ENCODE measurements at places on chromosomes 13 and 19.

GRCh38 chr13:30276178-30276577, 31.2 kb downstream of the KATNAL1 start:
- DNase-seq = no peak

DNA sequence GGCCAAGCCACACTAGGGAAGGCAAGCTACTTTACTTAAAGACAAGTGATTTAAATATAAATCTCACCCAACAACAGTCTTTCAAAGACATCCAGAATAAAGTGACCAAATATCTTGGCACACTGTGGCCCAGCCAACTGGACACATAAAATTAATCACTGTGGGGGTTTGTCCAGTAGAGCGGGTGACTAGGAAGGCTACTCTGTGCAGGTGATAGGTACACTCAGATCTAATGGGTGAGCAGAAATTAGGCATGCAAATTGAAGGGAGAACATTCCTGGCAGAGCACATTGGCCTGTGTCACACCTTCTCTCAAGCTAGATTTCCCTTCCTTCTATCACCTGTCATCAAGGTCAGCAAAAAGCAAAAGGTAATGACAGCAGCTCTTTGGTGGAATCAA, 23.4 kb upstream of the CYSLTR2 start:
- DNase-seq = no peak

DNA sequence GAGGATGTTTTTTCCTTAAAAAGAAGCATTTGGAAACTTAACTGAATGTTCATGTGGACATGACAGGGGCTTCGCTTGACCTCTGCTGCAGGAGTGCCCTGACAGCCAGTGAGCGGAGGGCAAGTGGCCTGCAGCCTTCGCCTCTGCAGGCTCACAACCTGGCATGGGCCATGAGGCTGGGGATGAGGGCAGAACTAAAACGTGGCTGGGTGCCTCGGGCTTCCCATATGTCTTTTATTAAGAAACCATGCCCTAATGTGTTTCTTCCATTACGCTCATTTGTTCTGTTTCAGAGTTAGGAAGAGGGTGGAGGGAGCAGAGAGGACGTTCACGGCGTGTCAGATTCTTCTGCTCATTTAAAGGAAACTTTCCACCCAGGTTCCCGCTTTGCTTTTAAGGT, 2.9 kb downstream of the ARHGEF7 start:
- DNase-seq = no peak

GRCh38 chr13:77511552-77511951, 24.0 kb upstream of the SCEL start:
- no peak for DNase-seq

DNA sequence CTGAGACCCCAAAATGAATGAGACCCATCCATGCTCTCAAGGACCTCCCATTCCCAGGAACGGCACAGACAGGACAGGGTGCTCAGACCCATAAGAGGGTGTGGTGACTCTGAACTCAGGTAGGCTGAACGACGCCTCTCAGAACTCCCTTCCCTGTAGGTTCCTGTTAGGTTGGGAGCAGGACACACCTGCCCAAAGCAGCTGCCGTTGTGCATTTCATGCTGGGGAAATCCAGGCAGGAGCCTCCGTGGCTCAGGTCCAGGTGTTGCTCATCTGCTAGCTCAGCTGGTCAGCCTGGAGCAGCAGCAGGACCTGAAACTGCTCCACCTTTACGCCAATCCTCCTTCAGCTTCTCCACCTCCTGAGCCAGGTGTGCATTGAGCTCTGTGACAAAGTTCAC, 19.1 kb upstream of the TEX101 start:
- DNase-seq = no peak

GRCh38 chr13:94317063-94317491, 162.4 kb downstream of the DCT start:
- DNase-seq = no peak

GRCh38 chr13:46712524-46712923, 84.4 kb downstream of the ESD start:
- DNase-seq = no peak

DNA sequence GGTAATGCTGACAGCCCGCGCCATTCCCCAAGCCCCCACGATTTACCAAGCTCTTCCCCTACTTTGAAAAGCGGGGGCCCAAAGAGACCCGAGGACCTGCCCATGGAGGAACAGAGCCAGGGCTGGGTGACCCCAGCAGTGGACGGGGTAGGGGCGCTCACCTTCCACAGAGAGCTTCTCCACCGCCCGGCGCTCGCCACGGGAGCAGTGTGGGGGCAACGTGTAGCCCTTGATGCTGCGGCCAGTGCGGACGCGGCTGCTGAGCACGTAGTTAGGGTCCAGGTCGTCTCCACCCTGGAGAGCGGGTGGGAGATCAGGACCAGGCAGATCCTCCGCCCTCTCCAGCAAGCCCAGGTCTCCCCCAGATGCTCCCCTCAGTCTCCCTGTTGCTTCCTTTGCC, 7.4 kb downstream of the CKM start:
- DNase-seq = no peak

GRCh38 chr19:21698215-21698614, 69.2 kb downstream of the ZNF100 start:
- DNase-seq = no peak

GRCh38 chr19:33670398-33670797, 48.6 kb downstream of the CHST8 start:
- DNase-seq = no peak

GRCh38 chr13:32277839-32278238, 37.3 kb downstream of the ZAR1L start:
- no peak for DNase-seq

DNA sequence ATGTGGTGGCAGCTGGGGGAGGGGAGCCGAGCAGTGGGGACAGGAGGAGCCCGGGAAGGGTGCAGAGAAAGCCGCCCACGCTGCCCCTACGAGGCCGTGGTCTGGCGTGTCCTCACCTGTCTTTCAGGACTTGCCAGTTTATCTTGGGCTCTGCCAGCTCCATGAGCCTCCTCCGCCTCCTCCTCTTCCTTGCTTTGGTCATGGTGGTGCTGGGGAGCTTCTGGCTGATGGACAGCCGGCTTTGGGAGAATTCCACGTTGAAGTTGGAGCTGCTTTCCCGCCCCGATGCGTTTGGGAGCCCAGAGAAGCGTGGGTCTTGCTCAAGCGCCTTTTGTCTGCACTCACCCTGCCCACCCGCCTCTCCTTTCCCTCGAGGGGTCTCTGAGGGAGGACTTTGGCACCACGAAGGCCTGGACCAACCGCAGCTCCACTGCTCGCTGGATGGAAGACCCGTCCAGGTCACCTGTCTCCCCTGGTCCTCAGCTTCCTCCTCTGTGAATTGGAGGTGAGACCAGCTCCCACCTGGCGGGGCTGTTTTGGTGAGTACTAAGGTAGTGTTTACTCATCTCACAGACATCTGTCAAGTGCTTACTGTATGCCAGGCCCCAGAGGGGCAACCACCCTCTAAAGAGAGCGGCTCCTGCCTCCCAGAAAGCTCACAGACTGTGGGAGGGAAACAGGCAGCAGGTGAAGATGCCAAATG, 29.7 kb upstream of the MIER2 start:
- DNase-seq = no peak

DNA sequence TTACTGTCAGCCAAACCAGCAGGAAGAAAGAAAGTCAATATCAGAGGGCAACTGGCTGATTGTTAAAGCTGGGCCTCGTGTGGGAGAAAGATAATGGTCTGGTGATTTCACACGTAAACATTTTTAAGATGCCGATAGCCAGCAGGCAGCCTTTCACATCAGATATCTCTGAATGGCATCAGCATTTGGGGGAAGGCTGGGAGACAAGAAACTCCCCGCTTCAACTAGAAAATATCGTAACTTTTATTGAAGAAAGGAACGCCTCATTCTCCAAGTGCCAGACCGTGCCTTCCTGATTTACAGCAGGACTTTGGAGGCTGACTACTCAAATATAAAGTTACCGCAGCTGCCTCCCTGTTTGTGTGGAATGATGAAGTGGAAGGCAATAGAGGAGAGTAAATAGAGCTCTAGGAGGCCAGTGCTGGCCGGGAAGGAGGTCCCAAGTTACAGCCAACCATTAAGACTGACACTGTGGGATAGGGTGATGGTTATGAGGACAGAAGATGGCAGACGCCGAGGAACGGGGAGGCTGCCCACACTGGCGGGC, 284.3 kb upstream of the MAB21L1 start:
- DNase-seq = no peak

GRCh38 chr19:48720251-48720612, 707 bp upstream of the MAMSTR start:
- DNase-seq = no peak

DNA sequence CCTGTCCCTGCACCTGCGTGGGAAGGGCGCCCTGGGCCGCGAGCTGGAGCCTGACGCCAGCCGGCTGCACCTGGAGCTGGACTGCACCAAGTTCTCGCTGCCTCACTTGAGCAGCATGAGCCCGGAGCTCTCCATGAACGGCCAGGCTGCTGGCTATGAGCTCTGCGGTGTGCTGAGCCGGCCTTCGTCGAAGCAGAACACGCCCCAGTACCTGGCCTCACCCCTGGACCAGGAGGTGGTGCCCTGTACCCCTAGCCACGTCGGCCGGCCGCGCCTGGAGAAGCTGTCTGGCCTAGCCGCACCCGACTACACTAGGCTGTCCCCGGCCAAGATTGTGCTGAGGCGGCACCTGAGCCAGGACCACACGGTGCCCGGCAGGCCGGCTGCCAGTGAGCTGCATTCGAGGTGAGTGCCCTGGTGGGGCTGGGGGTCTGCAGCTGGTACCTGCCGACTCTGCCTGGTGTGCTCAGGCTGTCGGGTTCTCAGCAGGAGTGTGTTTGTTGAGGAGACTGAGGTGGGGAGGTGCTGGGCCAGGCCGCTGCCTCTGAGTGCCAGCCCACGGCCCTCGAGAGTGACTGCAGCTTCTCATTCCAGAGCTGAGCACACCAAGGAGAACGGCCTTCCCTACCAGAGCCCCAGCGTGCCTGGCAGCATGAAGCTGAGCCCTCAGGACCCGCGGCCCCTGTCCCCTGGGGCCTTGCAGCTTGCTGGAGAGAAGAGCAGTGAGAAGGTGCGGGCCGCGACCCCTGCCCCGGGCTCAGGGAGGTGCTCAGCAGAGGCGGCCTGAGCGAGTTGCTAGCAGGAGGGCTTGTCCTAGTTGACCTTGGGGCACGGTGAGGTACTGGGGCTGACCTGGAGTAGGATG, 19.5 kb downstream of the PLEKHJ1 start:
- DNase-seq = no peak

- DNase-seq = no peak
Observed at GRCh38 chr19:16847430-16847829, 18.2 kb downstream of the SIN3B start.

- no peak for DNase-seq
Observed at GRCh38 chr13:90605664-90606063, 741.8 kb upstream of the MIR17HG start.

DNA sequence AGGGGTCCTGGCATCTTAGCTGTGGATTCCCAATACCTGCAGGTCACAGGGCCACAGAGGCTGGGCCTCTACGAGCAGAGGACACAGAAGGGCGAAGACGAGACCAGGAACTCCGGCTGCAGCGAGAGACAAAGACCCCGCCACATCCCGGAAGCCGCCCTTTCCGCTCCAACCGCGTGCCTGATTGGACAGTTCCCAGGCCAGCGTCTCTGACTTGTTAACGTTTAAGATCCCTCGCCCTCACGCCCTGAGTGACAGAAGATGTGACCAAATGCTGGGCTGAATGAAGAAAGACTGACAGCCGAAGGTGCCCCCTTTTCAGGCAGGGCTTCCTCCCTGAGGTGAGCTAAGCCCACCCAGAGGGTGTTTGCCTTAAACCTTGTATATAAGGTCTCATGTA, at the start of gene ZNF98:
ZNF98 (minus strand) TSS at position 136 of the 400 bp plus-strand sequence; CDS start at position 14, 122 bp downstream.
- DNase-seq = no peak

GRCh38 chr13:48906200-48906599, 69.5 kb upstream of the FNDC3A start:
- no peak for DNase-seq

- no peak for DNase-seq
Observed at GRCh38 chr13:41064493-41064892, 3.2 kb downstream of the WBP4 start.

- no peak for DNase-seq
Observed at GRCh38 chr19:960020-960419, 24.1 kb upstream of the WDR18 start.

DNA sequence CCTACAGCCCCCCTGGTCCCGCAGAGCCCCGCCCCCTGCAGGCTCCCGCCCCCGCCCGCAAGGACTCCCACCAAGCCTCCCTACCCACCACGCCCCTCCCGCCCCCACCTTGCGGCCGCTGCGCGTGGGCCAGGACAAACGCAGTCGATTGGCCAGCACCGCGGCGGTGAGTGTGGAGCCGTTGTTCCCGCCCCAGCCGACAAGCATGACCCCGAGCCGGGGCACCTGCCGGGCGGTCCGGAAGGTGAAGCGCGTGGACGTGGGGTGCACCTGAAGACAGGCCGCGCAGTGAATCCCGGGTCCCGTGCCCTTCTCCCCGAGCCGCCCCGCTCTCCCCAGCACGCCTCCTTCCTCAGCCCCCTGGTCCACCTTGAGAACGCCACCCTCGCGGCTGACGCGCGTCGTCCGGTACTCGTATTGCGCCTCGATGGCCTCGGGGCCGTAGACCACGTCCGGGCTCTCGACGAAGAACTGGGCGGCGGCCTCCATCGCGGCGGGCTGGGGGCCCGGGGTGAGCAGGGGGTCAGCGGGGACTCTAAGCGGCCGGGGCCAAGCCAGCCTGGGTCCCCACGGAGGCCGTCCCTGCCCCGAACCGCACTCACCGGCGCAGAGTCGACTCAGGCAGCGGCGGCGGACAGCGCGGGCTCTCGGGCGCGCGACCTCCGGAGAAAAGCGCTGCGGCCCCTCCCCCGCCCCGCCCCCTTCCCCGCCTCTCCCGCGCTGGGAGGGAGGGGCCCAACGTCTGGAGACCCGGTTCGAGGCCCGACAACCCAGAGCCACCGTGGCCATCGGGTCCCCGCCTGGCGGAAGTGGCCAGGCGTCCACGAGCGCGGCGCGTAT, at the start of gene ISYNA1:
ISYNA1 (minus strand) TSS at position 643 of the 840 bp plus-strand sequence; CDS start at position 489, 154 bp downstream.
- peak; percentile 65 for DNase-seq

- no peak for DNase-seq
Observed at GRCh38 chr13:67416047-67416925, 186.2 kb upstream of the PCDH9 start.

DNA sequence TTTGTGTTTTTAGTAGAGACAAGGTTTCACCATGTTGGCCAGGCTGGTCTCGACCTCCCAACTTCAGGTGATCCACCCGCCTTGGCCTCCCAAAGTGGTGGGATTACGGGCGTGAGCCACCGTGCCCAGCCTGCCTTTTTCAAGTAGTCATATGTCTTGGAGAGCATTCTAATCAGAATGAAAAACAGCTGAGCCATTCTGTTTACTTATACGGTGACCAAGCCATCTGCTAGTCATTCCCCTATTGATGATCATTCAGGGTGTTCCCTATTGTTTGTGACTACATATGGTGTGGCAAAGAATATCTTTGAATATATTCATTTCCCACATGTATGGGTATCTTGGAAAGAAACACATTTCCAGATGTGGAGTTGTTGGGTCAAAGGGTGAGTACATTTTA, 17.2 kb downstream of the BLOC1S3 start:
- no peak for DNase-seq

DNA sequence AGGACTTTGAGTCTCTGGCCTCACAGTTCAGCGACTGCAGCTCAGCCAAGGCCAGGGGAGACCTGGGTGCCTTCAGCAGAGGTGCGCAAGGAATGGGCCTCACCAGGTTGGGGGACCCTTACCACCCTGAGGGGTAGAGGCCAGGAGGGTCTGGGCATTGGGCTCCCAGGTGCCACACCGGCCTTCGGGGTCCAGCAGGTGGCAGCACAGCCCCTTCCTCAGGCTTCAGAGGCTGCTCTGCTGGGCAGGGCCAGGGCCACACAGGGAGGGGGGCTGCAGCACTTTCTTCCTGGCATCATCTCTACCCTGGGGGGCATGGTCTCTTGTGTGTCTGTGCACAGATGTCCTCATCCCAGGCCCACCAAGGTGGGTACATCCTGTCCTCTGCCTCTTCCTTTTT, 12.9 kb downstream of the PIN1 start:
- peak; percentile 56 for DNase-seq

GRCh38 chr19:34490141-34490766, 8.7 kb downstream of the WTIP start:
- no peak for DNase-seq
